ENCODE measurements at places on chromosomes 5 and 9.

DNA sequence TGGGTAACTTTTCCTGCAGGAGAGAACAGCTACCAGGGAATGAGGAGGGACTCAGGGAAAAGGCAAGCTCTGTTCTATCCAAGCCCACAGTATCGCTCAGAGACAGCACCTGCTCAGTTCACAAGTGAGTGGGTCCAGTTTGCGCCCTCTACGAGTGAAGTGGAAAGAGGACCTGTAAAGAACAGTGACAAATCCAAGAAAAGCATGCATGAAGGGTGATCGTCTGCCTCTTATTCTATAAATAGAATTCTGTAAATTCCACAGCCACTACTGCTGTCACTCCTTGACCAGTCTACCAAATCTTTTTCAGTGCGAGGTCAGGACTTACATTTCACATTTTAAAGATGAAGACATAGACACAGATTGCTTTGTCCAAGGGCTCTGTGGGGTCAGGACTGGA lies 117.5 kb downstream of the ENTREP1 start:
- no peak for DNase-seq

DNA sequence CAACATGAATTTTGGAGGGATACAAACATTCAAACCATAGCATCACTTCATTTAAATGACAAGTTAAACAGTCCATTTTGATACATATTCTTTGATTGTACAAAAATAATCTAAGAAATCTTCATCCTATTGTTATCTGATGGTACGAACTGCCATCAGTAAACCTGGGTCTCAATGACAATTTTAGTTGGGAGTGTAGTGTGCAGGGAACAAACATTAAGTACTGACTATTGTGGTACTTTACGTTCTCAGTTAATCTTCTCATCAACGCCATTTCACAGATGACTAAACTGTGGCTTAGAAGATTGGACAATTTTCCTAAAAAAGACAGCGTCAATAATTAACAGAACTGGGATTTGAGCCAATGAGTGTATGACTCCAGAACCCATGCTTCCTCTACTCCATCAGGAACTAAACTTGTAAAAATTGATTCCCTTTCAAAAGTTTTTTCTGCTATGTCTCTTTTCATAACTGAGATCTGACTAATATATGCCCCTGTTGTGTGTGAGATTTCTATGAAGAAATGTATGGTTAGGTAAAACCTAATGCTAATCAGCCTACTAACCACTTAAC lies 21.1 kb downstream of the TNPO1 start:
- no peak for DNase-seq

GRCh38 chr5:123474228-123474627 lies 37.7 kb upstream of the CSNK1G3 start:
- DNase-seq: no peak

GRCh38 chr5:74919487-74919886 lies 53.3 kb upstream of the FAM169A start:
- no peak for DNase-seq

DNA sequence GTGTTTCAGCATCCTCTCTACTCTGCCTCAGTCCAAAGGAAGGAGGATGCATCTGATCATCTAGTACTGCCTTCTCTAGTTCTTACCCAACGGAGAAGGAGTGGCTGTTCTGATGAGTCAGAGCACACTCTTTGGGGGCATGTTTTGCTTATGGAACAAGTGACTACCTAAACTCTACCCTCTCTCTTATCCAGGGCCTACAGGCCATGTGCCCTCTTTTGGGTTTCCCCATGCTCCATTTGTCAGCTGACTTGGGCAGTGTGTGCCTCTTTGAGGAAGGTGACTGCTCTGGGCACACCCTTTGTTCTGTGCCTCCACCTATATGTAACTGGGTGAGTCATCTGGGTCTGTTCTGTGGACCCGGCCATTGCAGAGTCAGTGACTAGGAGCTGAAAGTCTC lies 89.6 kb upstream of the BNC2 start:
- DNase-seq: no peak

- no peak for DNase-seq
Observed at GRCh38 chr5:142831009-142831383, 60.8 kb downstream of the ARHGAP26 start.

- no peak for DNase-seq
Observed at GRCh38 chr5:153490118-153491037, at the start of gene GRIA1. TSS of gene GRIA1 (plus strand) at chr5:153490670.

DNA sequence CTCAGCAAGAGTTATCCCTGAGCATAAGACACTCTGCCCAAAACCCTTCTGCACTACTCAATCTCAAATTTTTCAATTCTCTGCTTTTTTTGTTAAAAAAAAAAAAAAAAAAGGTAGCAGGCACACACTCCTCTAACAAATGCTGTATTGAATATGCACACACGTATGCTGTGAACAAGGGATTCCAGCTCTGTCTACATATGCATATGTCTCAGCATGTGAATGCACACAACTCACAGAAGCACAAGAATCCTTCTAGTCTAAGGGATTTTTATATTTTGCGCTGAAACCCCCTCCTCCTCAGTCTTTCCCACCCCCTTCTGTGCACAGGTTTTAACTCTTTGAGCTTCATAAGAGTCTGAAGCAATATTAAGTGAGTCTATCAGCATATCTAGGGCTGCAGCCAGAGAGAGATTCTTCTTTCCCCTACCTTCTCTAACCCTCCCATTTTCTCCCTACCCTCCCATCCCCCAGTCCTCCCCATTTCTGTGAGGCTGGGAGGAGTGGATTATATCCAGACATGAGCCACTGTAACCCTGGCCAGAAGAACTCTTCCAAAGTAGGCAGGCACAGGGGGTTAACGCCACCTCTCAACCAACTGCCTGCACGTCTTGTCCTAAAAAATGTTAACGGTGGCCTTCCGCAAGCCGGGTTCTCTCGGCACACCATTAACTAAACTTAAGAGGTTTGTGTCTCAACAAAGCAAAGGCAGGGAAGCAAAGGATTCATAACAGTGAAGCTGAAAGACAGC lies 1.0 kb downstream of the GABRB2 start:
- no peak for DNase-seq

DNA sequence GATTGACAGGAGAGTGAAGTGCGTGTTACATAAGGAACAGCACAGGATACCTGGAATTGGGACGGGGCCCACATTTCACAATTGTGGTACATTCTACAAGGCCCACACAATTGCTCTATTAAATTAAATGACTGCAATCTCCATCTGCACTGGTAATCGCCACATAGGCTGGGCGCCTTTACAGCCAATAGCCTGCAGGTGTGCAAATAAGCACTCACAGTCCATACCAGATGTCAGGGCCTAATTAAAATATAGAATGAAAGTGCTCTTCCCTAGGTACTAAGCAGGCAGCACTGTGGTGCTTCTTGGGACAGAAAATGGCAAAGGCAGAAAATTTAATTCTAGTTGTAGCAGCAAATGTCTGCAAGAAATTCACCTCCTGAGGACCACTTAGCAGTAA lies 82.7 kb downstream of the ATP10B start:
- DNase-seq: no peak

GRCh38 chr9:88166660-88167059 lies 28.4 kb upstream of the SPATA31C2 start:
- no peak for DNase-seq

DNA sequence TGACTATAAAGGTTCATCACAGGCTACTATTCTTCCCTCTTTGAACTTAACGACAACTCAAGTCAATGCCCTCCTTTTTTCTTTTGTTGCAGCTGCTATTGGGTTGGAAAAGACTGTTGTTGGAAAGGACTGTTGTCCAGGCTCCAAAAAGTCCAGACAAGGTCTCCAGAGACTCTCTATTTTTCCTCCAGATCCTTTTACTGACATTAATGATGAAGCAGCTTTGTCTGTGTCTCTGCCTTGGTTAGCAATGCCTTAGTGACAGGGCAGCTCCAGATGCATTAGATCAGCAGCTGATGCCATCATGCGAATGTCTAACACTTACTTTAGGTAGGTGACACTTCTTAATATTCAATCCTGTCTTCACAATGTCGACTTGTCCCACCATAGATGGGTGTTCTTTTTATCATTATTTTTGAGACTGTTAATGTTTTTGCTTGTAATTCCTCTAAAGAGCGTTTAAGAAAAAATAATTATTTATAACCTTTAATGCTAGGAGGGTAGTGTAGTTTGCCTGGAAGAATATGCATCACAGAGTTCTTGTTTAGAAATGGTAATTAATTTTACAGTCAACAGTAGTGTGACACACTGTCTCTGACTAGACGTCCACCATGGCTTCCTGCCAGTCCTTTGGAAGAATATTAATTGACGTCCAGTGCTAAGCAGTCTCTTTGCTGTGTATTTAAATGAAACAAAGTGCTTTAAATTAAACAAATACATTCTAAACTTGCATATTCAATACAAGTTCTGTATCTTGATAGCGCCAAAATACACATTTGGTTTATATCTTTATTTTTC lies 492.2 kb downstream of the NR2F1-AS1 start:
- DNase-seq: no peak

DNA sequence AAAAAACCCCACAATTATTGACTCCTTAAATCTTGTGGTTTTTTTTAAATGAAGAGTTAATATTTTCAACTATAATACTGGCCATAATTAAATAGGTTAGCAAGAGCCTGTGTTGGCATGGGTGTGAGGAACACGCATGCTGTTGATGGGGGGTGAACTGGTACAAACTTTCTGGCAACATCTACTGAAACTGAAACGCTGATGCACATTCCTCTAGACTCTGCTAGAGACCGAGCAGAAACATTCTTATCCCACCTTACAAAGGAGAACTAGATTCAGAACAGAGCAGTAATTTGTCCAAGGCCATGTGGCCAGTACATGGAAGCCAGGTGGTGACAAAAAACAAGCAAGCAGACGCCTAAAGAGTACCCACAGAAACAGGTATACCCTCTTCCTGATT lies 2.4 kb downstream of the BICD2 start:
- DNase-seq: no peak

DNA sequence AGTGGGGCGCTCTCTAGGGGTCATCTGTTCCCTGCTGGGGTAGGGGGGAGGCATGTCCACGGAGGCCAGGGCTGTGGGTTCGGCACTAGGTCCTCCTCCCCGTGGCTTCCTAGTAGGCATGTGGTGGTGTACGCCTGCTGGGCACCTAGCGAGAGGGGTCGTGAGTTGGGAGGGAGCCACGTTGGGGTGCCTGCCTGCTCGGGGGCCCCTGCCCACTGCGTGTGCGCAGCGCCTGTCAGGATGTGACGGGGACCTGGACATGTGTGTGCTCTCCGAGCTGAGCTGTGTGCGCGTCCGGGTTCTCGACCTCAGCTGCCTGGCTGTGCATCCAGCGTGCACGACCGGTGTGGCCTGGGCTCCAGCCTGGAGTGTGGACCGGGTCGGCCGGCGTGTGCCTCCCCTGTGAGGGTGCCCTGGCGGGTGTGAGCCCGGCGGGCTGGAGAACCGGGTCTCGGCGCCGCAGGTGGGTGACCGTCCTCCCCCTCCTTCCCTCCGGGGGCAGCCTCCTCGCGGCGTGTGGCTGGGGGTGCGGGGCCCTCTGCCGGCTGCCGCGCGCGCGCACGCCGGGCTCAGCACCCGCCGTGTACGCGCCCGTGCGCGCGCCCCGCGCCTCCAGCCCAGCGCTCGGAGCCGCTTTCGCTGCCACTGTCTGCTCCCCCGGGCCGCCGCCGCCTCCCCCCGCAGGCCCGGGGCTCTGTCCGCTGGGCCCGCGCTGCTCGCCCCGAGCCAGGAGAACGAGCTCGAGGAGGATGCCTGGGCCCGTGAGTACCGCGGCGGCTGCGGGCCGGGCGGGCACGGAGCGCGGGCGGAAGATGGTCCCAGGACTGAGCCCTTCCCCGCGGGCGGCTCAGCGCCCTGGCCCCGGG lies at the start of gene PRR7:
PRR7 (plus strand) TSS at position 615 of the 866 bp plus-strand sequence. CDS start 8,254 bp downstream, outside the sequence.
- peak; percentile 87 for DNase-seq
